ENCODE measurements at places on chromosomes 3 and 15.

DNA sequence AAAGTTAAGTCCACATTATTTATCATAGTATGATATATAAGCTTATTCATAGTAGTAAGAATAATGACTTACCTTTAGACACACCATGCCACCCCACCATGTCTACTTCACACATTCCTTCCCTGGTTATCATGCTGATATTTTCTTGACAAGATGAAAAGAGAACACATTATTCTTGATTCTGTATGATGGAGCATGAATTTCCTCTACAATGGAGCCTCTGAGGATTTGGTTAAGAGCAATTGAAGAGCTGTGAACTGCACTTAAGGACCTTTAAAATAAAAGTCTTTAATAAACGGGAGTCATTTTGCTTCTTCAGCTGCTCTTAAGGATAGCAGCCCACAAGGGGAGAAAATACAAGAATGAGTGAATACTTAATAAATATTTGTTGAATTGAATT, 226.7 kb downstream of the CADM2 start:
- DNase-seq, result no peak

GRCh38 chr3:115833074-115833473, 209.8 kb downstream of the GAP43 start:
- DNase-seq, result no peak

DNA sequence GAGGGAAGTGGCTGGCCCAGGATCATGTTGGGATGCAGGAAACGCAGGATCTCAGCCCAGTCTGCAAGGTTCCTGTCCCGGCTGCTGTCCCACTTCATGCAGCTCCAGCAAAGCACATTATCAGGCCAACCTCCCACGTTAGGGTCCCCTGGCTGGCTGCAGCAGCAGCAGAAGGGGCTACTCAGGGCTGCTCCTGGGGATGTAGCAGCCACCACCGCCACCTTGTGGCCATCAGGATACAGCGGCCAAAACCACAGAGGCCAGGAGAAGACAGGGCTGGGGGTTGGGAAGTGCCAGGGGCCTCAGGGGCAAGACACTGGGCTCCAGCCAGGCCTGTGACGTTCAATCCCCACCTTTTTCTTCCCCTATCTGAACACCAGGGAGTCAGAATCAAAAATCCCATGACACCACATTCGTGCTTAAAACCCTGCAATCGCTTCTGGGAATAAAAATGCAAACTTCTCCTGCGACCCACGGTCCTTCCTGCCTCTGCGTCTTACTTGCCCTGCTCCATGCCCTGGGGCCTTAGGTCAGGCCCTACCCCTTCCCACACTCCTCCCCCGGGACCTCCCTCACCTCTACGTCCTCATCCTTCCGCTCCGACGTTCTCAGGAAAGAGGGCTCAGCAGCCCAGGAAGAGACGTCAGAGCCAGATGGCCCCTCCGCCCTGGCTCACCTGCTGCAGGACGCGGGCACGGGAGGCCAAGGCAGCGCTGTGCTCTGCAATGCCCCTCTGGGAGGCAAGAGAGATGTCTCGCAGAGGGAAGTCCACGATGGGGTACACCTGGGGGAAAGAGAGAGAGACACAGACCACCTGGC, 21.5 kb downstream of the SSUH2 start:
- DNase-seq, result peak; percentile 41

DNA sequence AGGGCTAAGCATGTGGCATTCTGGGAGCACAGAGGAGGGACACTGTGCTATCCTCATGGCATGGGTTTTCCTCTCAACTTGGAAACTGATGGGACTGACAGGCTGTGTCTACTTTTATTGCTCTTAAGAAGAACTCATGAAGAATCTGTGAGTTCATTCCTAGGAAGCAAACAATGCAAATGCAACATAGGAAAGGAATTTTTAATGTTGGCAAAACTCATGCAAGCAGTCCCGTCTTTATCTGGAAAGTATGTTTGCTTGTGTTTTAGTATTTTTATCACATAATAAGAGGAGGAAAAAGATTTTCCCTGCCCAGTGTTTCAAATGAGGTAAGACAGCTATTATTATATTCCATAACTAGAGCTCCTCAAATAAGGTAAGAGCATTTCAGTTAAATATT, 89.7 kb downstream of the TRIM42 start:
- no peak for DNase-seq

GRCh38 chr3:120021523-120021922, 72.7 kb downstream of the GSK3B start:
- no peak for DNase-seq

- peak; percentile 75 for DNase-seq
Measured at GRCh38 chr3:184727357-184728009, 15.6 kb upstream of the MAGEF1 start.

GRCh38 chr3:22621205-22621809, 581.8 kb upstream of the UBE2E2 start:
- no peak for DNase-seq

DNA sequence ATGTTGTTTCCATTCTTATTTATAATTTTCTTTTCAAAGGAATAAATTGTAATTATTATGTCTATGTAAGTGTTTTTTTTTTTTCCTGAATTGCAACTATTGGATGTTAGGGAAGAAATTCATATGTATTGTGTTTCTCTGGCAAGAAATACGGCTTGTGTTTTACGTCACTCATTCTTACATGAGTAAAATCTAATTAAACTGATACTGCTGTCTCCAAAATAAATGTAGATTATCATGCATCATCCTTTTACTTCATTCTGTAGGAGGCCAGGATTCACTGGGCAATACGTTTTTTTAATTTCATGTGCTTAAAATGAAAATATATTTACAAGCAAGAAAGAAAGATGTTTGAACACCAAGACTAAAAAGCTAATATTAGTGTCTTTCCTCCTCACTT, 590.8 kb downstream of the OTOL1 start:
- DNase-seq, result no peak

DNA sequence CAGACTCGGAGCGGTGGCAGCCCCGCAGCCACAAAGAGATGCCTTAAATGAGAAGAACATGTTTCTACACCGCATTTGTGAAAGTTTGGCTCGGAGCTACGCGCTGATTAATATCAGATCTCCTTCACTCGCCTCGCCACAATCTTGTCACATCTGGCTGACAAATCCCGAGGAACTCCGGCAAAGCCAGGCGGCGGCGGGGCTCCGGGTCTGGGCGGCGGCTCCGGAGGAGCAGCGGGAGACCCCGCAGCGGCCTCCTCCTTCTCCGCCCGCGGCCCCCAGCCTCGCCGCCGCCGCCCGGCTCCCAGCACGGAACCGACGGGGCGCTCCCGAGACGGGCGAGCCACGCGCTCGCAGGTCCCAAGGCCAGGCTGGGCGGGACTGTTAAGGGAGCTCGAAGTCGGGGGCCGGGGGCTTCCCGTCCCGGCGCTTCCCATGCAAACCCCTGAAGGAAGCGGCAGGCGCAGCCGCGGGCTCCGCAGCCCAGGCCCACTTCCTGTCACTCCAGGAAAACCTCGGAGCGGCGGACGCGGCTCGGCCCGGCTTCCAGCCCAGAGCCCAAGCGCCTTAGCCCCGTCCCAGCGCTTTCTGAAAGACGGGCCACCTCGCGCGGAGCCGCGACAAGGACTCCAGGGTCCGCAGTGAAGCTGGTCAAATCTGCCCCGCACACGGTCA, 1.2 kb downstream of the BNC1 start:
- no peak for DNase-seq

- no peak for DNase-seq
Measured at GRCh38 chr3:170355738-170356595, 1.5 kb upstream of the SKIL start.

DNA sequence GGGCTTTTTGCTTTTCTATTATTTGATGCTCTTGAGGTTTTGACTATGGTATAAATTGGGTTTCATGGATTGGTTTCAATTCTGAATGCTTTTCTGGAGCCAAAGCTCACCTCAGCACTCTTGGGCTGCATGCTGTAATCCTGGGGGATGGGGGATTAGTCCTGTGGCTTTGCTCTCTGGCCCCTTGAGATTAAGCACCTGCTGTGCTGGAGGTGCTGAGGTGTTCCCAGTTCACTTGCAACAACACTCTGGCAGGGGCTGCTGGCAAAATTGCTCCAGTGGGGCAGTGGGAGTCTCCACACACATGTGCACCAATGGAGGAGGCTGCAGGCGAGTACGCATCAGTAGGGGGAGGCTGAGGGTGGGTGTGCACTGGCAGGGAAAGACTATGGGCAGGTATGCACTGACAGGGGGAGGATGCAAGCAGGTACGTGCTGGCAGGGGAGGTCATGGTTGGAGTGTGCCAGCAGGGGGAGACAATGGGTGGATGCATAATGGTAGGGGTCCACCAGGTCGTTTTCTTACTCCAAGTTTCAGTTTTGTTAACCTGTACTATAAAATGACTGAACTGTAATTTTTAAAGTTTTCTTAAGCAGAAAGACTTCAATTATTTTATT, 489.2 kb downstream of the FGF12 start:
- no peak for DNase-seq

GRCh38 chr15:34855413-34855812, 60.1 kb upstream of the ACTC1 start:
- no peak for DNase-seq

GRCh38 chr15:88830016-88830415, 26.8 kb downstream of the ACAN start:
- no peak for DNase-seq

- DNase-seq, result peak; percentile 59
Measured at GRCh38 chr15:38226608-38227266, 25.9 kb upstream of the SPRED1 start.
